ENCODE measurements at places on chromosomes 4 and X.

- no peak for DNase-seq
These were observed 18.5 kb upstream of the TET2 start for GRCh38 chr4:105128208-105128607.

GRCh38 chr4:114361249-114361648, 237.4 kb upstream of the UGT8 start:
- DNase-seq, result no peak

DNA sequence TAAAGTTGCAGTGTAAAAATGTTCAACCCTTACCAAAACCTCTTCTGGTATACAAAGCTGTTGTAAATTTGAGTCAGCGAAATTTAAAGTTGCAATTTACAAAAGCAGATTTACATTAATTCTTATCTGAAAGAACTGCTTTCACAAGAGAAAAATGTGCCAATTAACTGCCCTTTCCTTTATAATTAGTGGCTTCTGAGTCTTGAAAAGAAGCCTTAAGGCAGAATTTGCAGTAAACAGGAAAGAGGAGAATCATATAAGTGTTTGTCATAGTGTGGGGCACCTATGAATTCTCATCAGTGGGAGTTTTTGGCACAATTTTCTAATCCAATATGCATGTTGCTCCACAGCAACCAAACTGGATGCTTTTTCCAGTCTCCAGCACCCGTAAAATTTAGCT, 125.3 kb upstream of the GABRG1 start:
- DNase-seq, result no peak

- DNase-seq, result no peak
These were observed 28.1 kb upstream of the HPGDS start for GRCh38 chr4:94370533-94371254.

DNA sequence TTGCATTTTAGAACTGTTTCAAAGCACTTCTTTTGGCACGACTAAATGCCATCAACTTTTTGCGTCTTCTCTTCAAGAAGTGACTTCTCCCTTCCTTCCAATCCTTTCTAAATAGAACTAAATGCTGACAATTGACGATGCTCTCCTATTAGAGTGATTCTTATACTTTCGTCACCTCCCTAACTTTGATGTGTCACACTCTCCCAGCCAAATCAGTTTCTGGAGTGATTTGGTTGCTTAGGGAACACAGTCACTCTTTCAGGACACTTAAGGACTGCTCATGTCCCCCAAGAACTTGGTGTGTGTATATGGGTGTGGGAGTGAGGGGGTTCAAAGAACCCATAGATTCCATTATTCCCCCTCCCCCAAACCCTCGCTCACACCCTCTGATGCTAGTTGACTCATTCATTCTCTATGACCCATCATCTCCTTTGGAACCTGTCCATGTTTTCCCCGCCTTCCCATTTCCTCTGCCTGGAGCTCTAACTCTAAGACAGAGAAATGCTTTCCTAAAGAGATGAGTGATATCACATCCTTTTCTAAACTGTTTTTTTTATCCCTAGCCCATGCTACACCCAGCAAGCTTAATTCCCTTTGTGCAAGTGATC, 26.8 kb upstream of the AREG start:
- no peak for DNase-seq

- no peak for DNase-seq
These were observed 104.9 kb downstream of the ALPK1 start for GRCh38 chr4:112402098-112402497.

Data from NCI-H1105 (cell line).